ENCODE measurements at places on chromosomes 3 and 15.
A peak's percentile ranks its signal among the peaks of the same experiment; 100 is the strongest.

DNA sequence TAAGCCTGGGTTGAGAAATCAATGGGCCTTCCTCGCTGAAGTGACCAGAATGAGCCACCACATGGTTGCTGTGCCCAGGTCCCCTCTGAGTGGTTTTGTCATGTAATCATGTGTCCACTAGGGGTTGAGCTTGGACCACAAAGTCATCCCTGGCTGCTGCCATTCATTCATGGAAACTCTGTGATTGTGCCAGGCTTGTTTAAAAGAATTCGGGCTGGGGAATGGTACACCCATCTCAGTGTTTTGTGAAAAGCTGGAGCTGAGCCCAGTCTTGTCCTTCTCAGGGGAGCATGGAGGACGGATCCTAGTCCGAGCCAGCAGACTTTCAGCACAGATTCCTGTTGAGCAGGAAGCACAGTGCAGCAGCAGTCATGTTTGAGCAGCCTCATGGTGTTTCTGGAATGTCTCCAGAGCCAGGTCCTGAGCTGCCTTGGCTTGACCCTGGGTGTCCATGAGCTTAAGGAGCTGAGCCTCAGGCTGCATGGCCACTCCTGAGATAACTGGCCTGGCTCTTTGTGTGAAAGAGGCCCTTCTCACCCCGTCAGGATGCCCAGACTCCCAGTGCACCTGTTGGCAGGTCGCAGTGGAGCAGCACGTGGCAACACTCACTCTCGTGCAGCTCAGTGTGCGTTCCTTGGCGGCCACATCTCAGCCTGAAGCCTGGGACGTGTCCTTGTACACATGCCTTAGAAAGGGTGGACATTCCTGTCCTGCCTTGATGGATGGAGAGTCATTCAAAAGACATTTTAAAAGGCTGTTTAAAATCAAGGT, 260.3 kb upstream of the TPM1 start:
- peak; percentile 50 for DNase-seq

DNA sequence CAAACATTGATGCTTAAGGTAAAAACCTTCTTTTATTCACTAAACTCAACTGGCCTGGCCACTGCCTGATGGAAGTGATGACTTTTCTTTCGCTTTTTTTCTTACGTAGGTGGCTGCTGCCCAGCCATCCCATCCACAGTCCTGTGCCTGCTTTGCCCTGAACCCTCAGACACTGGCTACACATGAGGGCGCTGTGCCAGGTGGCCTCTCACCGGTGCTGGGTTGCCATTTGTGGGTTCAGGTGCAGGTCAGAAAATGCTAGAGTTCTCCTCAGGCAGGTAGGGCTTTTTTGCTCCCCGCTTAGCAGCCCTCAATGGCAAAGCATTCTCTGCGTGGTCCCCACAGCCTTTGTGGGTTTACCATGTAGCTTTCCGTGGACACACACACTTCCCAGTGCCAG, 88.3 kb upstream of the PRR23E start:
- no peak for DNase-seq

DNA sequence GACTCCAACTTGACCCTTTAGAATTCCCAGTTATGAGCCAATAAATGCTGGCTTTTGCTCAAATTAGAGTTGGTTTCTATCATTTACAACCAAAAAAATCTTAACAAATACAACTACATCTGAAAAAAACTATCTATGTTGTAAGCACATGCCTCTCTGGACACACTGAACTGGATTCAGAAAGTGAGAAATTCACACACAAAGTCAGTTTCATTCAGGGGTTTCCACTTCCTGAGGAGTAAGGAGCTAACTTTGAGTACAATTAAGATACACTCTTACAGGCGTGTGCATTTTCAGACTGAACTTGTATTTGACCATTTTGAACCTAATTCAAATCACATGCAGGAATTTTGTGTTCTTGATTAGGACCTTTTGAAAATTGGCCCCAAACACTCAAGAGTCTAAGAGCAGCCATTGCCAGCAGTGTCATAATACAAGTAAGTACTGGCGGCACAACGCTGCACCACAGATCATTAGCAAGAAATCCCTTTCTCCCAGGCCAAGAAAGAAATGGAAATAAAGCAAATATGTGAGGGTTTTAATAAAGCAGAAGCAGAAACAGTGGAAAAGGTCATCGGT, 31.2 kb downstream of the LINS1 start:
- no peak for DNase-seq

- DNase-seq, result no peak
These were observed 23.1 kb upstream of the GOLGA8B start for GRCh38 chr15:34606545-34606944.

- peak; percentile 93 for DNase-seq
These were observed 1.3 kb upstream of the TWF2 start for GRCh38 chr3:52240059-52240885.

- DNase-seq, result no peak
These were observed 341.1 kb downstream of the THSD4 start for GRCh38 chr15:71456362-71456761.

DNA sequence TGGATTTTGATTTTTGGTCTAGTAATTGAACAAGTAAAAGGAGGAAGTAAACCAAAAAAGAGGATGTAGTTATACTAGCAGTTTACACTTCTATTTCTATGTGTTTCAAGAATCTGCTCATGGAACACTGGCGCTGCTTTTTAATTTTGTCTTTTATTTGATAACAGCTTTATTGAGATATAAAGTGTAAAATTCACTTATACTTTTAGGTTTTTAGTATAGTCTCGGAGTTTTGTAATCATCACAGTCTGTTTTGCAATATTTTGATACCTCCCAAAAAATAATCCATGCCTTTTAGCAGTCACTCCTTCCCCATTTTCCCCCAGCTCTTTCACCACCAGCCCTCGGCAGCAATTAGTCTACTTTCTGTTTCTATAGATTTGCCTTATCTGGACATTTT, 18.0 kb downstream of the UBE2E2 start:
- DNase-seq, result no peak

- DNase-seq, result peak; percentile 77
These were observed 44.0 kb downstream of the CCDC54 start for GRCh38 chr3:107421170-107421792.

- DNase-seq, result no peak
These were observed 27.6 kb downstream of the CPOX start for GRCh38 chr3:98565843-98566242.

GRCh38 chr15:83775738-83776137, 121.8 kb downstream of the ADAMTSL3 start:
- no peak for DNase-seq

DNA sequence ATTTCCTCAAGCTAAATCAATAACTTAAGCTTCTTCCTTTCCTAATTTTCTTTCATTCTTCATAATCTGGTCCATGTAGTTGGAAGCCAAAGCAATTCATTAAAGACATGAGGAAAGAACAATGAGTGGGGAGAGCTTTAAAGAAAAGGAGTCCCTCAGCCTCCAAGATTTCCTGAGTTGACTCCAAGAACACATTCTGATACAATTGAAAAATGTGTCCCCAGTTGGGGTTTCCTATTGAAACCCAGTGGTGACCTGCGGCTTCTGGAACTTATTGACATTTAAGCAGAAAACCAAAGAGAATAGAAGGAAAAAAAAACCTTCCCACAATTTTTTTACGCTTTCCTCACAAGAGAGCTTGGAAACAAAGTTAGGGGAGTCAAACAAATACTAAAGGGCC, 37.0 kb downstream of the ATP8B4 start:
- DNase-seq, result no peak

- DNase-seq, result no peak
These were observed 88.1 kb downstream of the ADAMTS9 start for GRCh38 chr3:64599651-64600050.

DNA sequence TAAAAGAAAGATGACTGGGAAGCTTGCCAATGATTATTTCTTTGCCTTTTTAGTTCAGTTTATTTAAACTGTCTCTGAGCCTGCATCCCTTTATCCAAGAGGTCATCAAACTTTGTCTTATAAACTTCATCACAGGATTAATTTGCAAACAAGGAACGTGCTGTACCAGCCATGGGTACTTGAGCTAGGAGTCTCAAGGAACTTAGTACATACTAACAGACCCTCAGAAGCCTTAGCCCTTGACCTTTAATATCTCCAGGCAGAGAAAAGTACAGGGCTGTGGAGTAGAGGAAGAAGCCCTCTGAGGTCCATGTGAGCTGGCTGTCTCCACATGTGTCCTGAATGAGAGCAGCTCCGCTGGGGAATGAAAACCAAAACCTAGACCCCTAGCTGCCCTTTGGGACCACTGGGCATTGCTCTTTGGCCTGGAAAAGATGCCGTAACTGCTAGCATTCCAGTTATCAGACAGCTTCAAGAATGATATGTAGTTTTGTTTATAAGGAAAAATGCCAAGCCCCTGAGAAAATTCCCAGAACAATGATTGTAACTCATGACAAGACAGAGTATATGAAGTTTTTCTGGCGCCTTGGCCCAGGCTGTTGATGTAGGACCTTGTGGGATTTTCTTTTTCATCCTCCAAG, 92.1 kb downstream of the ASB7 start:
- DNase-seq, result no peak

- no peak for DNase-seq
These were observed 491.2 kb upstream of the PDZRN3 start for GRCh38 chr3:74115906-74116305.

DNA sequence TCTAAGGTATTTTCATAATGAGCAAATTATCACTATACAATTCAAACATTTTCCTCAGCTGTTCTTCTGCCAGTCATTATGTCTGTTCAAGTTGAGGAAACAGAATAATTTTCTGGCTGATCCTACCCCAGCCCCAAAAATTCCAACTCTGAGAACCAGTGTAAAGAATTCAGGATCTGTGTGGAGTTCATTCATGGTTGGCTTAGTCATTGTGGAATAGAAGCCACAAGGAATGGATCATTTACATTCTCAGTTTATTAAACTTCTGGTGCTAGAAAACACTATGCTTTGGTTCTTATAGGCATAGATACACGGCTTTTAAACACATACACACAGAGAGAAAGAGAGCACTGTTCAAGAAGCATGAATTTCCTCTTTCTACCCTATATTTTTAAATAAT, 134.6 kb downstream of the CMSS1 start:
- no peak for DNase-seq

DNA sequence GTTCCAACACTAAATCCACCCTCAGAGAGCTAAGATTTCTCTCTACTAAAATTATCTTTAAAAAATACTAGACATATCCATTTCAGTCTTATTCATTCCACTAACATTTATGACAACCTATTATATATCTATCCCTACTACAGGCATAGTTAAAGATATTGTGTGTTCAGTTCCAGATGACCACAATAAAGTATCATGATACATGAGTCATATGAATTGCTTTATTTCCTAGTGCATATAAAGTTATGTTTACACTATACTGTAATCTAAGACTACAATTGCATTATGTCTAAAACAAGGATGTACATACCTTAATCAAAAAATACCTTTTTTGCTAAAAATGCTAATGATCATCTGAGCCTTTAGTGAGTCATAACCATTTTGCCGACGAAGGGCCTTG, 19.4 kb downstream of the SHOX2 start:
- no peak for DNase-seq

DNA sequence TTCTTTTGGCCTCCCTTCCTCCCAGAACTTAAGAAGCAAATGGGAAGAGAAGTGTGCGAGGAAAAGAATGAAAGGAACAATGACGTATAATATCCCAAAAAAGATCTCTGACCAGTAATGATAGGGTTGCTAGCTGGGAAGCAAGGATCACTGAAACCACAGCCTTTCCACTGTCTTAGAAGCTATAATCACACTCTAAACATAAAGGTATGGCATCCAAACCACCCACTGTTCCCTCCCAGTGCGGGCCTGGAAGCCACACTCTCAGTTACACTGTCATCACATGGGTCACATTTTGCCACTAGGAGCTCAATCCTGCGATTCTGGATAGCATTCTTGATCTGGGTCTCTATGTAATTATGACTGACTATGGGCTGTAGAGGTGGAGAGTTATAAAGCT, 131.6 kb upstream of the HACD2 start:
- no peak for DNase-seq

DNA sequence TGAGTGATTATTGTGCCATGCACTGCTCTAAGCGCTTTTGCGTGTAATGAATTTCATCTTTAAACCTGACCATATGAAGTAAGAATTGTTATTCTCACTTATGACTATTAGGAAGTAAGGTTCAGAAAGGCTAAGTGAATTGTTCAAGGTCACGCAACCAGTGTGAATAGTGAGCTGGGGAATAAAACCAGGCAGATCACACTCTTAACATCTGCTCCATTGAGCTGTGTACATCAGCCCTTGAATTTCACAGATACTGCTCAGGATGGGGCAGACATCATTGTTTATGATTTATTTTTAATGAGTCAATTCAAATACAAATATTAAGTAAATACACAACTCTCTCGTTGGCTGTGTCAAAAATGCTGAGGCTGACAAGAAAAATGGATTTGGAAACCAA, 184.5 kb downstream of the FNDC3B start:
- DNase-seq, result no peak

- DNase-seq, result no peak
These were observed 219.1 kb upstream of the FEZF2 start for GRCh38 chr3:62592408-62592807.

GRCh38 chr15:88619796-88620195, 1.3 kb upstream of the AEN start:
- no peak for DNase-seq

DNA sequence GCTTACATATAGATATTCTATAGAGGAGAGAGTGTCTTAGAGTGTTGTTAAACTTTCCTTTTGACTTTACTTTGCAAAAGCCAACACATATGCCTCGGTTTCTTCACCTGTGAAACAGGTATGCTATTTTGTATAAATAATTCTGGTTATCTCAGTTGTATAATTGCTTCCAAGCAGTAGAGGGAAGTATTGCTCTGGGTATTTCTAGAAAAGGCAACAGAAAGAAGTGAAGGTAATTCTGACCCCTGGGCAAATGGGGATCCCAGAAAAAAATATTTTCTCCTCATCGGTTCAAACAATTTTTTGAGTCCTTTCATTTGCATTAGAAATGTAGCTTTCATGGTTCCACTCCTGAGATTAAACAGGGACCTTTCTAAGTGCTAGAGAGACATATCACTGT, 216.5 kb upstream of the SEMA6D start:
- no peak for DNase-seq

DNA sequence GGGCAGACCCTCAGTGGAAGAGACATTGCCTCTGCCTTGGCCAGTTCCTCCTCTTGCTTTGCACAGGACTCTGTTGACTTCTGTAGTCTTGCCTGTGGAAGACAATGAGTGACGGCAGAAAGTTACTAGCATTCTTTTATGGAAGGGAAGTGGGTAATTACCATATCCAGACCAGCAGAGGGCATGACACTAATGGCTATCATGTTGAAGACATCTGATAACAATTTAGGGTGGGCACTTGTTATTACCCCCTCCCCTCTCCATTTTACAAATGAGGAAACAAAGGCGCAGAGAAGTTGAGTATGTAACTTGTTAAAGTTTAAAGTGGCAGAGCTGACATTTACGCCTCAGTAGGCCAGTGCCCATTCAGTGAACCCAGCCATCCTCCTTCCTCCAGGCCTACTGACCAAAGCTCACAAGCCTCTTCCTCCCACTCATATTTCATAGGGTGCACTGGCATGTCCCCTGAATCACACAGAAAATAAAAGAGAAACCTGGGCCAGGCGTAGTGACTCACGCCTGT, 48.2 kb upstream of the FMN1 start:
- peak; percentile 27 for DNase-seq

DNA sequence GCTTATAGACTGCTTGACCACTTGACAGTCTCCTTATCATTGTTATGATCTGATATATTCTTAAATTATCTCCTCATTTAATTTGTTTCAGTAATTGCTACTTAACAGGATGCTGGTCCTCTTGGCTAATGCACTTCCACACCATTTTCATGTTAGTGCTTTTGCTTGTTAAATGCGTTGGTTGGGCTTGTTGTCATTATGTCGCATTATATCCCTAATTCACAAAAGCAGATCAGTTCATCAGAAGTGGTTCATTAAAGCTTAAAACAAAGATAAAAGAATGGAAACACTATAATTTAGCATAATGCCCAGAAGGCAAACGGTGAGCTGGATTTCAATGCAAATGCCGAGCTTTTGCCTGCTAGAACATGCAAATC, 17.1 kb upstream of the EHHADH start:
- DNase-seq, result no peak

All from erythroblast (primary cell).